ENCODE measurements at places on chromosomes 11 and 22. TPM values are rescaled to one million over a fixed set of nuclear protein-coding genes. Genes with fewer than 3 reads are reported as not detected.

The OR8H2 gene
- not detected for total RNA-seq

The LDHAL6A gene
- not detected for total RNA-seq

The BCO2 gene
- 1.2 TPM for total RNA-seq

The BTBD18 gene
- total RNA-seq, result not detected

The RAC2 gene
- total RNA-seq, result 22.4 TPM

The ACTN3 gene
- total RNA-seq, result not detected

The ENDOD1 gene
- 158 TPM for total RNA-seq

The FGF19 gene
- total RNA-seq, result not detected

The NUMA1 gene
- 227 TPM for total RNA-seq

The UBQLN3 gene
- under 0.01 TPM for total RNA-seq

The PHF21A gene
- total RNA-seq, result 22.0 TPM

The CCDC81 gene
- total RNA-seq, result 0.79 TPM

The CRYAB gene
- total RNA-seq, result 19.2 TPM

The VPREB1 gene
- not detected for total RNA-seq

All from placental epithelial cell (primary cell).